ENCODE measurements at places on chromosomes 4 and X. TPM values are rescaled to one million over a fixed set of nuclear protein-coding genes. Genes with fewer than 3 reads are reported as not detected.

EGFL6 gene
- total RNA-seq, result not detected

DNA sequence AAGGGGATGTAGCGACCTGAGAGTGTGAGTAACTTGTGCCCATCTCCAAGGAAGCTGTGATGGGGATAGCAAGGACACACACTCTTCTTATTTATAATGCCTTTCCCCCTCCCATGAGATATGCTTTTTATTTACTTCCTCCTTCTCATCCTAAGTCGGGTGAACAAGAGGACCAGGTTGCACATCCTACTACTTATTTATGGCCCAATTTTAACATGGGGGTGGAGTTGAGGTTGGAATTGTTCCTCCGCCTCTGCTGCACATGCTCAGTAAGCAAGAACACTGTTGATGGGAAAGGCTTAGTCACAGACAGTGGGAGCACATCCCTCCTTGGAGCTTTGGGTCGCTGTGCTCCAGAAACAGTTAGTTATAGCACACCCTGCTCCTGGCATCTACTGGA lies 15.2 kb upstream of the TLR8 start:
- no peak for DNase-seq

DNA sequence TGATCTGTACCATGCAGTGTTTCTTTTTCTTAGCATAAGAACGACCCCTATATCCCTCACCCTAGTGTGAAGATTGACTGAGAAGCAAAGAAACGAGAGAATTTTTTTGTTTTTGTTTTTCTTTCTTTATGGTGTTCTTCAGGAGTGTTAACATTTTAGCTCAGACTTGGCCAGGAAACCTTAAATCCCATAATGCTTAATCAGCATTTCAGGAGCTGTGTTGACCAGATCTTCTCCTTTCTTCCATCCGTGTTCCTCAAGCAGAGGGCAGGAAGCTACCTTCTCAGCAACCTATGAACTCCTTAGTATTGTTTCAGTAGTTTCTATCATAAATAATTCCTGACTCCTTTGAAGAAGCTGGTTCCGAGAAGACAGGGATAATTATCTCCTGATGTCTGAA lies 1501.5 kb downstream of the STIM2 start:
- no peak for DNase-seq

DNA sequence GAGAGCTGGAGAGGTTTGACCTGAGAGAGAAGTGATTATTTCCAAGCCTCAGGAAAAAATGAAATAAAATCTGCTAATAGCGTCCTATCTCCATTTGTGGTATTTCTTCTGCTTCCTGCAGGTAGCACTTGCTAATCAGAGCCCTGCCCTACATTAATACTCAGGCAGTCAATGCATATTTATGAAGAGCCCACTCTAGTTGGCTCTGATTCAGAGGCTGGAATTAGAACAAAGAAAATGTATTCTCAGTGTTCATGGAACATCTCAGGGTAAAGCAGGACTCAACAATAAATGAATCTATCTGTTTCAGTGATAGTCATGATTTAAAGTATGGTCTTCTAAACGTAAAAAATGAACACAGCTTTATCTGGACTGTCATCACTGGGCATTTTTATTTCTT lies 1.4 kb upstream of the ATP8A1 start:
- DNase-seq, result no peak

LRCH2 gene
- 2.4 TPM for total RNA-seq

CA5B gene
- total RNA-seq, result 18.2 TPM

RADX gene
- total RNA-seq, result 4.7 TPM

Measured in kidney (tissue), 22 donors.